Muscle of arm (tissue), 14 donors: ENCODE measurements at places on chromosomes 16 and 17.
A peak's percentile ranks its signal among the peaks of the same experiment; 100 is the strongest.

DNA sequence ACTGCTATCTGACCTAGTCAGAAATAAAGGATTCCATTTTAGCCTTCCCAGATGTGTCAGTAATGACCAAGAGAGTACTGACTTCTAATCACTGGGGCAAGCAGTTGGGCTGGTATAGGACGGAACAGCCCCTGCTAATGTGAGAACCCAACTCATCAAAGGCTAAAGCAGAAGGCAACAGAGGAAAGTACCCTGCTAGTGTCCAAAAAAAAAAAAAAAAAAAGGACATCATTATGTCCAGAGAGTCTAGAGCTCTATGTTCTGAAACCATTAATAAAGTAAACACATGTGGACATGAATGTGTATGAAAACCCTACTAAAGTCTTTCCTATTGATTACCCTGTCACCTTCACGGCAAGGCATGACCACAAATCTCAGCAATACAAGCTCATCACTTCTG is 85.0 kb downstream of the CYTH1 start:
- DNase-seq = no peak

- DNase-seq = no peak
These were observed 42.0 kb downstream of the IL21R start for GRCh38 chr16:27444015-27444414.

DNA sequence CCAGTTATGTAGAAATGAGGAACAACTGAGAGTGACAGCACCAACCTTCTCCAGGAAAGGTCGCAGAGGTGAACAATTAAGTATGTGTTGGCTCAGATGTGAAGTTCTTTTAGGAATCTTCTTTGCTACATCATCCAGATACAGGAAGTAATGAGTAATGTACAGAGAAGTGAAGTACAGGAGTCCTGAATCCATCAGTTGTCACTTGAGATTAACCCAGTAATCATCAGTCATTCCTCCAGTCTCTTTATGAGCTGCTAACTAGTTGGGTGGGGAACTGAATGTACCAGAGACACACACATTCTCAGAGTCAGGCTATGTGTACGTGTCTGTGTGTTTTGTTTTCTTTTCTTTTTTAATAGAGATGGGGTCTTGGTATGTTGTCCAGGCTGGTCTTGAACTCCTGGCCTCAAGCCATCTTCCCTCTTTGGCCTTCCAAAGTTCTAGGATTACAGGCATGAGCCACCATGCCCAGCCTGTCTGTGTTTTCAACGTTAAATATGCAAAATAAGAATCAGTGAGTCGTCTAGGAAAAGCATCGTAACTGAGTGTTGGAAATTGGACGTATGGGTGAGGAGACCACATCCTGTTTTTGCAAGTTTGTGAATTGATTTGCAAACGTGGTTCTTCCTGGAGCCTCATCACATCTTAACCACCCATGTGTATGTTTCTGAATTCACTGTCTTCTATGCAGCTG is 19.9 kb downstream of the ZNF200 start:
- no peak for DNase-seq

- DNase-seq = no peak
These were observed 2.6 kb downstream of the GPR179 start for GRCh38 chr17:38341035-38341721.

GRCh38 chr17:9109933-9110332 is 88.6 kb downstream of the NTN1 start:
- no peak for DNase-seq

GRCh38 chr17:57338257-57338914 is 82.1 kb downstream of the MSI2 start:
- no peak for DNase-seq

- DNase-seq = no peak
These were observed 28.2 kb downstream of the BRD7 start for GRCh38 chr16:50340578-50340977.

GRCh38 chr17:65487161-65487560 is 74.3 kb downstream of the AXIN2 start:
- no peak for DNase-seq

GRCh38 chr16:87608400-87608985 is 6.2 kb downstream of the JPH3 start:
- DNase-seq = peak; percentile 72

DNA sequence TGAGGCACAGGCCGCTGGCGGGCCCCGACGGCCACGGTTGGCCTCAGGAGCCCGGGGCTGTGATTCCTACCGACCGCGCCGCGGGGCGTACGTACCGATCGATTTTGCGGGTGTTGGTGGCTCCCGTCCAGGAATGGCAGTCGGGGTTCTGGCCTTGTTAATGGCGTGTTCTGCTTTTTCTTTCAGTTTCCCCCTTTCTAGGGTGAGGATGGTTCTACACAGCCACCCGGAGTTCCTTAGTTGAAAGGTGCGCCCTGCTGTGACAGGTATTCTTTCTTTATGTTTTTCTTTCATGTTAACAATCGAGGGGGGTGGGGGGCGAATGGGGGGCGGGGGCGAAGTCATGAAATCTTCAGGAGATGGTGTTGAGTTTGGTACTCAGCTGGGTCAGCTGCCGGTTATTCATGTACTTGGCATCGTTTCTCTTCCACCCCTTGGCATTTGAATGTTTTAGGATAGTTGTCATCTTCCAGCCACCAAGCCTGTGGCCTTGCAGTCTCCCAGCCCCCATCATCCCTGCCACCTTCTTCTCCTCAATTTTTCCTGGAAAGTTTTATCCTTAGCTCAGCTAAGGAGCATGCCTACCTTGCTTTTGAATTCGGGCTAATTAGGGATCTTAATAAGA is 802 bp downstream of the CYLD start:
- DNase-seq = no peak

DNA sequence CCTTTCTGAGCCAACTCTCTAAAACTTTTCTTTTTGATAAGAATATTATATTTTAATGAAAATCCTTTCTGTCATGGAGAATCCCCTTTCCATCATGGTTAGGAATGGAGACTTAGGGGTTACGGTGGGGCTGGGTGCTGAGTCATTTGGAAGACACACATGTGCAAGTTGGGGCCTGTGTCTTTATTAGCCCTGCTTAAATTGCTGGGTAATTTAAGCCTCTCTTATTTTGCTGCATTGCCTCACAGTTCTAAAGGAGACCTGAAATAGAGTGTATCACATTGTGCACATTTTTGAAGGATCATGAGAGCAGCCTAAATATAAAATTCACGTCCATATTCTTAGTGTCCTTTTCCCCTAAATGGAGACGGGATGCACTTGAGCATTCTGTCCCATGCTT is 61.8 kb upstream of the RBFOX1 start:
- DNase-seq = no peak

GRCh38 chr16:48350736-48351135 is 34.5 kb downstream of the SIAH1 start:
- no peak for DNase-seq

GRCh38 chr17:63490858-63491400 is 14.1 kb downstream of the ACE start:
- DNase-seq = no peak

DNA sequence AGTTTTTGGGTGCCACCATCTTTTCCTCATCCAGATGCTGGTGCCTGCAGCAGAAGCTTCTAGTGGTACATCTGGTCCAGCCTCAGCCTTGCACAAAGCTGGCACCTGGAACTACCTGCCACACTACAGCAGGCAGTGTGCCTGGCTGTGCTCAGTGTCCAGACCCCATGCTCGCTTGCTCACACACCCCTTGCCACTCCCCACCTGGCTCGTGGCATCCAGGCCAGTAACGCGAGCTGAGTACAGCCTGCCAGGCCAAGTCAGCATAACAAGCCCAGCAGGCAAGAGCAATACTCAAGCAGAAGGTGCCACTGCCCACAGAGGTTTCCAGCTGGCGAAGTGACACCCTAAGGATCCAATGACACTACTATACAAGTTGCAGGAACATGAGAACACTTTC is 29.7 kb upstream of the KIF2B start:
- DNase-seq = no peak

- DNase-seq = no peak
These were observed 26.9 kb upstream of the TENT4B start for GRCh38 chr16:50126183-50126582.

GRCh38 chr17:13490427-13490826 is 111.3 kb downstream of the HS3ST3A1 start:
- no peak for DNase-seq

DNA sequence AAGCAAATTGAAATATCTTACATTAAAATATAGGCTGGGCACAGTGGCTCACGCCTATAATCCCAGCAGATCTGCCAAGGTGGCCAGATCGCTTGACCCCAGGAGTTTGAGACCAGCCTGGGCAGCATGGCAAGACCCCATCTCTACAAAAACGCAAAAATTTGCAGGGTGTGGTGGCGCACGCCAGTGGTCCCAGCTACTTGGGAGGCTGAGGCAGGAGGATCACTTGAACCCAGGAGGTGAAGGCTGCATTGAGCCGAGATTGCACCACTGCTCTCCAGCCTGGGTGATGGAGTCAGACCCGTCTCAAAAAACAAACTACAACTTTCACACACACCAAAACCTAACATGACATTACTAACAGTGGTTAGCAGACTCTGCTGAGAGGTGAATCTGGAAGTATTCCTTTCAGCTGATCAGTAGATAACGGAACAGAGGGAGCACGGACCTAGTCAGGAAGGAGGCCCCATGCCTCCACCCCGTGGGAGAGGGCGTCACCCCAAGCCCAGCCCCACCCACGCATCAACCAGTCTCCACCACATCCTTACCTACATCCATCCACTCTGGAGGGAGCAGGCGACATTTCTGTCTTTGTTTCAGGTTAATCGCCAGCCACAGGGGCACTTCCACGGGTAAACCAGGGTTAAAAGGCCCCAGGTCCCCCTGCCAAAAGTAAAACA is 1.7 kb downstream of the GINS2 start:
- no peak for DNase-seq

DNA sequence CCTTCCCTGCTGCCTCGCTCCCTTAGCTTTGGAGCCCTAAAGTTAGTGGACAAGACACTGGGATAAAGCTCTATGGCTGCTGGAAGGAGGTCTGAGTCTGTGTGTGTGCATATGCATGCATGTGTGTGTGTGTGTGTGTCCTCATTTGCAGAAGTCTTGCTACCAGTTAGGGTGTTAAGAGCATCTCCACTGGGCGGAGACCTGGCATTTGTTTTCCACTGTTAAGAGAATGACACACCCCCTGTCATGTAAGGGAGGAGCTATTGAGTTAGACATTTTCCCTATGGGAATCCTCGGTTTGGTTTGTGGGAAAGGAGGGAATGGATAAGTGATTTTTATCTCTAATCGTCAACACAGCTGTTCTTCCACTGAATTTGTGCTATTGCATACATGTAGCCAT is 24.8 kb upstream of the ARHGAP23 start:
- DNase-seq = no peak

- peak; percentile 46 for DNase-seq
These were observed 138.2 kb upstream of the COX10 start for GRCh38 chr17:13931111-13931526.

- peak; percentile 79 for DNase-seq
These were observed 34.5 kb downstream of the YWHAE start for GRCh38 chr17:1365445-1366039.

DNA sequence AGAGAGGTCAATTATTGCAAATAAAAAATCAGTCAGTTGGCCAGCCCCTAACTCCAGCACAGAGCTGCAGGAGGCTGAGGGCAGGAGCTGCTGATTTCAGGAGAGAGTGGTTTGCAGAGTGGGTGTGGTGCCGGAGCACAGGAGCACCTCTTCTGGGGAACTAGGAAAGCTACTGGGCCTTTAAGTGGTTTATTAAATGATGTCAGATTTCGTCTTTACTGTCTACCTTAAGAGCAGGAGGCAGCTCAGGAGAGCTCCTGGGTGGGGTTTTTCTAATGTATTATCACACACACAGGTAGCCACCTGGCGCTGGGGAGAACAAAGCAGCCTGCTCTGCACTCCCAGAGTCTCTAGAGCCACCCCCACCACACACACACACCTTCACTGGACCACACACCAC is 11.5 kb upstream of the HAS3 start:
- no peak for DNase-seq

DNA sequence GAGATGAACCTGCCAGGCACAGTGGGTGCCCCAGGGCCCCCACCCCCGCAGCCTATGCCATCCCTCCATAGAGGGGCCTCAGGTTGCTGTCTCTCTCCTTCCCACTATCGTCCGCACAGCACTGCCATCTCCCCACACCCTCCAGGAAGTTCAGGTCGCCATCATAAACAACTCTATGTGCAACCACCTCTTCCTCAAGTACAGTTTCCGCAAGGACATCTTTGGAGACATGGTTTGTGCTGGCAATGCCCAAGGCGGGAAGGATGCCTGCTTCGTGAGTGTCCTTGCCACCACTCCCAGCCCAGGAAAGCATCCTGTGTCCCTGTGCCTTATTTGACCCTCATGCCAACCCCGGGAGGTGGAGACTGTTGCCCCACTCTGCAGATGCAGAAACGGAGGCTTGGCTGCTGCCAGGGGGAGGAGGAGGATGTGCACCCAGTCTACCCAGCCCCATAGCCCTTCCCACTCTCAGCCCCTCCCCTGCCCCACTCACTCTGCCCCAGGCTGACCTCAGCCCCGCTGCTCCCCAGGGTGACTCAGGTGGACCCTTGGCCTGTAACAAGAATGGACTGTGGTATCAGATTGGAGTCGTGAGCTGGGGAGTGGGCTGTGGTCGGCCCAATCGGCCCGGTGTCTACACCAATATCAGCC is 3.9 kb downstream of the PRSS21 start:
- no peak for DNase-seq

- DNase-seq = no peak
These were observed 6.0 kb downstream of the SCN4A start for GRCh38 chr17:63966646-63967264.

DNA sequence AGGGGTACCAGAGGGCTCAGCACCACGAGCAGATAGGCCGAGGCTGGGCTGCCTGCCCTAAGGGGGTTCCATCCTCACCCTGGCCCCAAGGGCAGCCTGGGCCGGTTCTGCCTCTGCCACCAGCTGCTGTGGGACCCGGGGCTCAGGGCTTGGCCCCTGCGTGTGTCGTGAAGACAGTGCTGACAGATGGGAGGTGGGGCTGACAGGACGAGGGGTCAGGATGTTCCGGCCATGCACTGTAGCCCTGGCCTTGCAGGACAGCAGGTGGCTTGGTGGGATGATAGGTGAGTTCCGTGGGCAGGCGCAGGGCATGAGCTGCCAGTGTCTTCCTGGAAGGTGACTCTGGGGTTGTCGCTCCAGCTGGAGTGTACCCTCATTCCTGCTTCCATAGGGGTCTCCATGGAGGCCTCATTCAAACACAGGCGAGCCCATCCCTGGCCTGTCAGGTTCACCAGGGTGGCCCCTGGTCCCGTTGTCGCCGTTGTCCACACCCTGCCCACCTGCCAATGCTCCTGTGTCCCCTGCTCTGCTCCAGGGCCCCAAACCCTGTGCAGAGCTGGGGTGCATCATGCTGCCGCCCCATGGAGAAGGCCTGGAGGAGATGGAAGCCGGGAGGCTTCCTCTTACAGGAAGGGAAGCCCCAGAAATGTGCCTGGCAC is 57.2 kb downstream of the WDR45B start:
- no peak for DNase-seq
